Activated T-helper 1 cell treated with anti-CD3 and anti-CD28 coated beads, Interleukin-2, amount 50 U/mL, for 16 hours (primary cell): ENCODE measurements at places on chromosomes 2 and 18.

DNA sequence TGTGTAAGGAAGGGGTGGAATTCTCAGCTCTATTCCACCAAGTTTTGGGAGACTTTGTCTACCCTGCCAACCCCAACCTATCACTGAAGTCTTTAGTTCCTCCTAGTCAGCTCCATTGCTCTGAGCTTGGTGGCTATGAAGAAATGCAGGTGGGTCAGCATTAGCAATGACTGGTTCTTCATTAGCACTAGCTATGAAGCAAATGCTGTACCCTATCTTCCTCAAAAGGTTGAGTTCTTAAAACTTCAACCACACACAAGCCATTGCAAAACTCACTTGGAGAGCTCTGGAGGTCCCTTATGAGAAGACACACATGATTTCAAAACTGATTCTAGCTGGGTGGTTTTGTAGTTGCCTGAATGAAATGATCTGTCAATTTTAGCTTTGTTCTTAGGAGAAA lies 193.8 kb downstream of the IKZF2 start:
- DNase-seq: no peak

DNA sequence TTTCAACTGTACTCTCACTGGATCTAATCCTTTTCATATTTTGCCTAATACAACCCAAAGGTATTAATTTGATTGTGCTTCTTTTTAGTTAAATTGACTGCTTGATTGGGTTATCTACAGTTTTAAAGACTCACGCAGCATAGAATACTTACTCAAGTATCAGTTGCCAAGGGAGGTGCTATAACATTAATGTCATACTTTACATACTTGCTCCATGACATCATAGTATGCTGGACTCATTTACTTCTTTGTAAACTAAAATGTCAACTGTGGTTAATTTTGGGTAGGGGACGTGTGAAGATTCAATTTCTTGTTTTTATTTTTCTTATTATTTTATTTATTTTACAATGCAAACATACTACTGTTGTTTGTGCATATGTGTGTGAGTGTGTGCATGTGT lies 716.2 kb upstream of the VRK2 start:
- no peak for DNase-seq

DNA sequence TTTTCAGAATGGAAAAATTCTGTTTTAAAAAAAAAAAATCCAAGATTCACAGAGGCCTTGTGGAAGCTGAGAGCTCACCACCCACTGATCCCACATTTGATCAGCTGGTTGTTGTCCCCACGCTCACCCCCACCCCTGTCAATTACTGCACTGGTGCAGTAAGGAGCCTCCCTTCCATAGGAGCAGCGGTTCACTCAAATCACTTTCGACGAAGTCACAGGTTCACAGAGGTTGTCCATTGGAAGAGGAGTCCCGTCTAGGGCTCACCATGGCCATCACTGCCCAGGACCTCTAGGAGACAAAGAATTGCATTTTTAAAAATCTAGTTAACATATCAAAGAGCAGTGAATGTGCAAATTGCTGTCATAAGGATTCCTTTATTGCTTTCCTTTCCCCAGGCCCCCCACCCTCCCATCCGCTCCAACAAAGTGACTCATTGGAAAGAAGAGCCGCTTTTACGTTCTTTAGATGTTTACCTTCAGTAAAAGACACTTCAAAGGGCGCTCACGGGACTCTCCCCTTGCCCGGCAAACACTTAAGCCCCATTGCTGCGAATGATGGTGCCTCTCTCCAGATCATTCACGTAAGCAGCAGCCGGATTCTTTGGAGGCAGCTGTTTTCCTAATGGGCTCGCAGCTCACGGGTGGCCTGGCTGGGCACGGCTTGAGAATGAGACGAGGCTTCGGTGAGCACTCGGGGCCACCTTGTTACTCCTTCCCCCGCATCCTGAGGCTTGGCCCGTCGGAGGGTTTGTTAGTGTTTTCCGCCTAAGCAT lies 165.5 kb upstream of the SALL3 start:
- DNase-seq: no peak

DNA sequence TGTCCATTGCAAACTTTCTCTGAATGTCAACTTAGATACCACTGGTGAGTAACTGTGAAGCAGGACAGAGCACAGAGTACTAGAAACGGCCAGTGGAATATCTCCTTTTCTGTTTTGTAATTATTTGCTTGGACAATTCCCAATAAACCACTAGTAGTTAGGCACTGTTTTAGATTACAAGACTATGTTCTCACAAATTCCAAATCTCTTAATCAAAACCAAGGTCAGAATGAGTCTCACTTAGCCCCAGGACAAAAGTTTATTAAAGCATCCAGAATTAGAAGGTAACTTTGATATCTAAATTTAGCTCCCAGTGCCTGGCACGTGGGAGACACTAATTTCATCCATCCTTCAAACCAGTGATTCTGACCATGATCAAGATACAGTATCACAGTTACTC lies 89.0 kb downstream of the ZNF521 start:
- no peak for DNase-seq

DNA sequence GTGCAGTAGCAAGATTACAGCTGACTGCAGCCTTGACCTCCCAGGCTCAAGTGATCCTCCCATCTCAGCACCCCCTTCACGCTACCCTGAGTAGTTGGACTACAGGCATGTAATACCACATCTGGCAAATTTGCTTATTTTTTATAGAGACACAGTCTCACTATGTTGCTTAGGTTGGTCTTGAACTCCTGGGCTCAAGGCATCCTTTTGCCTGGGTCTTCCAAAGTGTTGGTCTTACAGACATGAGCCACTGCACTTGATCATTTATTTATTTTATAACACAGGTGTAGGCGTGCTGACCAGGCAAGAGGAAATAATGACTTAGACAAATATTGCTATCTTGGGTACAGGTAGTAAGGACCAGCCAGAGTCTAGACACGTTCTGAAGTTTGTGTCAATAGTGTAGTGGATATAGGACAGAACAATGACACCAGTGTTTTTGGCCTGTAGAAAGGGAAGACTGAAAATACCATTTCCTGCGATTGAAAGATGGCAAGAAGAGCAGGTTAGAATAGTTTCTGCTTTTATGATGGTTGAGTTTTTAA lies 71.0 kb upstream of the THUMPD2 start:
- no peak for DNase-seq
